ENCODE measurements at places on chromosomes 5 and 9. TPM values are rescaled to one million over a fixed set of nuclear protein-coding genes. Genes with fewer than 3 reads are reported as not detected.

The MRPL50 gene
- total RNA-seq, result 36.4 TPM

The BTNL9 gene
- total RNA-seq, result 5.3 TPM

The F2RL2 gene
- total RNA-seq, result 260 TPM

GRCh38 chr9:104921067-104921741 is 6.8 kb downstream of the ABCA1 start:
- DNase-seq, result no peak

DNA sequence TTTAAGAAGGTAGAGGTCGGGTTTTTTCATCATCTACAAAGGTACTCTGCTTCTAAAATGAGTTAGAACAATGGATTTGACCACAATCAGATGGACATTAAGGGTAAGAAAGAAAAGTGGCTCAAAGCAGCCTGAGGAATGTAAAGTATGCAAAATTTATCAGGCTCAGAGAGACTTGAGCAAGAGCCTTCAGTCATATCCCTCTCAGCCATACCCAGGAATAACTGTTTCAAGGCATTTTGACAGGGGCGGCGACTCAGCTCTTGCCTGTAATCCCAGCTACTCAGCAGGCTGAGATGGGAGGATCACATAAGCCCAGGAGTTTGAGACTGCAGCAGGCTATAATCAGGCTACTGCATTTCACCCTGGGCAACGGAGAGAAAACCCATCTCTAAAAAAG is 38.8 kb upstream of the ANXA2R start:
- no peak for DNase-seq

DNA sequence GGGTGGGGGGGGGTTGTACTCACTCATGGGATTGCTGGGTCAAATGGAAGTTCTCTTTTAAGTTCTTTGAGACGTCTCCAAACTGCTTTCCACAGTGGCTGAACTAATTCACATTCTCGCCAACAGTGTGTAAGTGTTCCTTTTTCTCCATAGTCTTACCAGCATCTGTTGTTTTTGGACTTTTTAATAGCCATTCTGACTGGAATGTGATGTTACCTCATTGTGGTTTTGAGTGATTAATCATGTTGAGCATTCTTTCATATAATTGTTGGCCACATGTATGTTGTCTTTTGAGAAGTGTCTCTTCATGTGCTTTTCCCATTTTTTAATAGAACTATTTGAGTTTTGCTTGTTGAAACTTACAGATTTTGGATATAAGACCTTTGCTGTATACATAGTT is 94.9 kb upstream of the PLPPR1 start:
- no peak for DNase-seq

- no peak for DNase-seq
Observed at GRCh38 chr9:37197158-37198038, 77.0 kb downstream of the ZCCHC7 start.

- no peak for DNase-seq
Observed at GRCh38 chr5:159386028-159386711, 55.9 kb upstream of the IL12B start.

DNA sequence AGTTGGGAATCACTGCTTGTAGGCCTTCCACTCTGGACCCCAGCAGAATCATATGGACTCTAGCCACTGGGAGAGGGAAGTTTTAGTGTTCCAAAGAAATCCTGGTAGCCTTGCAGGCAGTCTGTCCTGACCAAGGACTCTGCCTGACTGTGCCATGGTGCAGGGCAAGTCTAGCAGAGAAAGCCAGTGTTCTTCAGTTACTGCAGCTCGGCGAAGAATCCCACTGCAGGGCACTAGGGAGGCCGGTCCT is 20.3 kb upstream of the MATR3 start:
- DNase-seq, result peak; percentile 66

DNA sequence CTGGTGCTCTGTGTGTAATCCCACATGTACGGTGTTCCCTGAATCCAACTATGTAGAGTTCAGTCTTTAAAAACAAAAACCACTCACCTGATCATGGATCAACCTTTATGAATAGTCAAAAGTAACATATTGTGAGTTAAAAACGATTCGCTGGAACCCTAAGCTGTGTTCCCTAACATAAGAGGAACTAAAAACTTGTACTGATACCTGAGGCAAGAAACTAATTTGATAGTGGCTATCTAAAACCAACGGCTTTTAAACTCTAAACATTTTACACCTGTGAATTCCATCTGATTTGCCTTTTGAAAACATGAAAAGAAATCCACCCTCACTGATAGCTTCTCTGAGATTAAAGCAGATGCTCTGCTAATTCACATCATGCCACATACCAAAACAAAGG is 101.5 kb downstream of the DEPDC1B start:
- no peak for DNase-seq

DNA sequence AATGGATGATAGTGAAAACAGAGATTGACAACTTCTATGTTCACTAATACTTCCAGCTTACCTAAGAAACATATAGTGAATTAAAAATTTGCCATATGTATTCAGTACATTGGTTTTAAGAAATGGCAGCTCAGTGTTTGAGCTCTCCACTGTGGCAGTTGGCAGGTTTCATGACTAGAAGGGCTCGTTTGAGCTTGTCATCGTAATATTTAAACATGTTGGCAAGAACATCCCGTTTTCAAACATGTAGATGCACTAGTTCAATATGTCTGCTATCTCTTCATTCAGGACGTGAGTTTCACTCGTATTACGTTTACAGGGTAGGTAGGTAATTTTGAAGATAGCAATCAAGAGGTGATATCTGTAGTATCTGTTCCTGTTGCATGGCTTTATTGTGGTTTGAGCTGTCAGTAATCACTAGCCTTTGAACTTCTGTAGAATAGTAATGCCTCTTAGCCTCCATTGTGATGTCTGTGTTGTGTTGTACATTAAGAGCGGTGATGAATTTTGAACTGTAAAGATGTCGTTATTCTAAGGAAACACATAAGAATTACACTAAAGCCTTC is 74.8 kb downstream of the NLN start:
- DNase-seq, result no peak
